GDM1 (cell line): ENCODE measurements at places on chromosomes 6 and 20.
A peak's percentile ranks its signal among the peaks of the same experiment; 100 is the strongest.

DNA sequence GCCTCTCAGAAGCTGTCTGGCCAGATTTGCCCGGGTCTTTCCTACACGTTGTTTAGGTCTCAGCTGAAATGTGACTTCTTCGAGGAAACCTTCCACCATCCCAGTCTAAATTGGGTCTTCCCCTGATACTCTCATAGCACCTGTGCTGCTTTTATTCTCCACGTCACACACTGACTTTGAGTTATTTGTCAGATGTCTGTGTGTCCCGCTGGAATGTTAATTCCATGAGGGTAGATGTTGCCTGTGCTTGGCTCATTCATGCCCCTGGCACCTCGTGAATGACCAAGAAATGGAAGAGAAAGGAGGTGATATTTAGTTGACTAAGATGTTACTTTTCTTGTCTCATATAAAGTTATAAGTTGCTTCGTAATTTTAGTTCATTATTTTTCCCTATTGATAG lies 197.8 kb downstream of the TMEM242 start:
- DNase-seq = no peak

DNA sequence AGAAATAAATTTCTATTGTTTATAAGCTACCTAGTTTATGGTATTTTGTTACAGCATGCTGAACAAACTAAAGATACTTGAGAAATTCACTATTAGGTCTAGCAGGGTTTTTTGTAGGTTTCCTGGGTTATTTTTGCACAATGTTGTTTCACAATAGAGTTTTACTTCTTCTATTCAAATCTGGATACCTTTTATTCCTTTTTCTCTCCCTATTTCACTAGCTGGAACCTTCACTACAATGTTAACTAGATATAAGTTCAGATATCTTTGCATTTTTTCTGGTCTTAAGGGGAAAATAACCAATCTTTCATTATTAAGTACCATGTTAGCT lies 237.7 kb upstream of the CITED2 start:
- DNase-seq = no peak

DNA sequence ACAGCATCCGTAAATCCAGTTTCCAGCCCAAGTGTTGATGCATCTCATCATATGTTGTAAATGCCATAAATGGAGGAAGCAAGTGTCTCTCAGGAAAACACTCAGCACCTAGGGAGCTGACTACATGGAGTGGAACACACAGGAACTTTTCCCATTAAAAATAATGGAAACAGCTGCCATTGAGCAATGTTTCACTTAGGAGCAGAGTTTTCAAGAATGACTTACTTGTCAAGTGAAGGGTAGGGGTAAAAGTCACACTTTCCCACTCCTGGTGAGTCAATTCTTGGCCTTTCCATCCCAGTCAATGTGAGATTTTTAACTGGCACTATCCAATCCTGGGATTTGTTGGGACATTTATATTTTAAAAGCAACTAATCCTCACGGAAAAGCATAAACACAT lies 119.4 kb upstream of the ASF1A start:
- DNase-seq = no peak

DNA sequence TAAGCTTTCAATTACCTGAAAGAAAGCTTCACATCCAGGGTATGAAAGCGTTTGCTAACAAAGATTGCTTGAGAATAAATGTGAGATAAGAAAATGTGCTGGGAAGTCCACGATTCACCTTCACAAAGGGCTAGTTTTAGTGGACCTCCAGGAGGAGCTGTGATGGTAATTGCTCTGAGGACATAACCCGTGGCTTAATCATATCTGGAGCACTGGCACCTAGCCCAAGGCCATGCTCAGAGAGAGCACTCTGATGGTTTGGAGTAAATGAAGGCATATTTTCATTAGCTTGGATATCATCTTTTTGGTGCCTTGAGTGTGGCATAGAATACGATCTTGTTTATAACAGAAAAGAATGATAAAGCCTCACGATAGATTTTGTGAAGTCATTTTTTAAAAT lies 46.9 kb upstream of the BACH2 start:
- no peak for DNase-seq

GRCh38 chr20:62766071-62766450 lies 30.2 kb upstream of the MRGBP start:
- no peak for DNase-seq

GRCh38 chr6:152380993-152381898 lies 255.9 kb downstream of the SYNE1 start:
- DNase-seq = no peak

DNA sequence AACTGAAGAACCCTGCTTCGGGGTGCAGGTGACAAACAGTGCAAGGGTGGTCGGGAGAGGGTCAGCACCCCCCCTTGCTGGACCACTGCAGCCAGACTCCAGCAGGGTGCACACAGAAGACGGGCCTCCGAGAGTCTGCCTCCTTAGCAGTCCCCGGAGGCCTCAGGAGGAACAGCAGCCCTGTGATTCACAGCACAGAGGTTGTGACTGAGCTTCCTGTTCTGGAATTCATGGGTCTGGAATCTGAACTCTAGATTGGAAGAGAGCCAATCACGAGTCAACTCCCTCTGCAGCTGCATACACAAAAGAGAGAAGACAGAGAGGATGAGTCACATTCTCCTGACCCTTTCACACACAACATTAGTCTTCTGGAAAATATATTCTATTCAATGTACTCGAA lies 249.0 kb upstream of the OPRM1 start:
- DNase-seq = no peak

- DNase-seq = no peak
Measured at GRCh38 chr6:39881851-39882530, 52.3 kb downstream of the MOCS1 start.

- no peak for DNase-seq
Measured at GRCh38 chr20:60407011-60407771, 449.0 kb downstream of the CDH26 start.

DNA sequence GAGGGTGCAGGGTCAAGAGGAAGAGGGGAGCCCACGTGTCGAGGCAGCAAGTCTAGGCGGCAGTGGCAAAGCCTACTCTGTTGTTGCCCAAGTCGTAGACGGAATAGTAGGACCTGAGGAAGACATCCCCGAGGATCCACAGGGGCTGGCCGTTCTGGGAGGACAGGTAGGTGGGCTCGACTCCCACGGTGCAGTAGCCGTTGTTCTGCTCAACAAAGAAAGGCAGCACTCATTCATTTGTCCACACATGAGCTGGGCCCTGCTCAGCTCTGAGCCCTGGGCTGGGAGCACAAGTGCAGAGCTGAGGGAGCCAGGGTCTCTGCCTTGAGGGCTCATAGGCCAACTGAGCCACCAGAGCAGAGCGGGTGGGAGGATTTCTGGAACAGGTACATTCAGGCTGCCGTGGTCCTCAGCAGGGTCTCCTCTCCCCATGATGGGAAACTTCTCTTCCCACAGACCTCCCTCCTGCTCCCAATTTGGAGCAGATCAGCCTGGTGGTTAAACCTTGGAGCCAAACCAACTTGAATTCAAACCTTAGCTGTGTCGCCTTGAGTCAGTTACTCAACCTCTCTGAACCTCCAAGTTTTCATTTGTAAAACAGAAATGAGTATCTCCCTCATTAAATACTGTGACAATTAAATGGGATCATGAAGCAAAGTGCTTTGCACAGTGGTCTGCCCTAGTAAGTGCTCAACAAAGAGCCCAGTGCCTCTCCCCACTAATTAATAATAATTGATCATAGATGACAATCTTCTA lies 1.6 kb upstream of the TFEB start:
- no peak for DNase-seq

DNA sequence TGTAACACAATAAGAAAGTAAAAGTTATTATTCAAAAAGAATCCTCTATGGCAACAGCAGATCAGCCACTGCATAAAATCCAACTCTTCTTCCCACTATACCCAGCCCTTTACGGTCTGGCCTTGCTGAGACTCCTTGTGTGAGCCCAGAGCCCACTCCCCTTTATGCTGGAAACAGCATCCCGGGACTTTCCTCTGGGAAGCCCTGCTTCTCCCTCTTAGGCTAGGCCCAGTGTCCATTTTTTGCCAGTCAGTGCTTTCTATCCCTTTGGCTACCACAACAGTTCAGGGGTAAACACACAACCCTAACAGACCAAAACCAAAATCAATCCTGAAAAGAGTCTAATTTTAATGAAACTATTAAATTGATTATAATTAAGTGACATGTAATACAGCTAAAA lies 20.6 kb downstream of the FKBP5 start:
- no peak for DNase-seq

GRCh38 chr6:834866-835265 lies 141.9 kb upstream of the EXOC2 start:
- DNase-seq = no peak

DNA sequence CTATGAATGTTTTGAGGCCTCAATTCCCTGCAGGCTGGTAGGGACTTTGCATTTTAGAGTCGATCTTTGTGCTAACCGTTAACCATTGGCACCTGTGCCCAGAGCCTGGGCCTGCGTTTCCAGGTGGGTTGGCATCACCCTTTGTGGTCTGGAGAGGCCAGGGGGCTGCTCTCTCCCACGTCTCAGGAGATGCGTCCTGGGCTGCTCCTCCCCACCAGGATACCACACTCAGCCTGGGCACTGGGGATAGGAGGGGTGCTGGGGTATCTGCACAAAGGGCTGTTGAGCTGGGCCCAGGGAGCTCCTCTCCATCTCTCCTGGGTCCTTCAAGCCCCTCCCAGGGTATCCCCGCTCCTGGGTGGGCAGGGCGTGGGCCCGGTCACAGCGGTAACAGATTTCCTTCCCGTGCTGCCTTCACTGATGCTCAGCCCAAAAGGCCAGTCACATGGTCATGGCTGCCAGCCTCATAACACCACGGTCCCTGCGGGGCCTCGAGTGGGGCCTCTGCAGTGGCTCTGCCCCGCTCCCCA lies 266.2 kb downstream of the TAF4 start:
- no peak for DNase-seq

- DNase-seq = no peak
Measured at GRCh38 chr20:18414140-18414539, 52.7 kb downstream of the DZANK1 start.

DNA sequence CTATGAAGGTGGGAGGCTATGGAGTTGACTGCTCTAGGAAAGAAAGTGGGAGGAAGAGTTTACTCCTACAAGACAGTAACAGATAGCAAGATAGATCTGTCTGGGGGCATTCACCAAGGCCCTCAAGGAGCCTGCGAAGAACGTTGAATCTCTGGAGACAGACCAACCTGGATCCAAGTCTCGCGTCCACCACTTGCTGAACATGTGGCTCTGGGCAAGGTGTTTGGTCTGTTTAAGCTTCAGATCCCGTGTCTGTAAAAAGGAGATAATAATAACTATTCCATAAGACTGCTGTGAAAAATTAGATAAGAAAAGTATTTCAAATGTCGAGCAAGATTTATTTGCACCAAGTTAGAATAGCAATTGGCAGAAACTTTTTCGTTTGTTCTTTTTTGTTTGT lies 8.1 kb upstream of the EEF1A1 start:
- no peak for DNase-seq

- DNase-seq = peak; percentile 9
Measured at GRCh38 chr6:149484733-149485700, at the start of gene ZC3H12D. ZC3H12D (minus strand) TSS chr6:149485014; CDS start chr6:149474543, 10,471 bp downstream.

DNA sequence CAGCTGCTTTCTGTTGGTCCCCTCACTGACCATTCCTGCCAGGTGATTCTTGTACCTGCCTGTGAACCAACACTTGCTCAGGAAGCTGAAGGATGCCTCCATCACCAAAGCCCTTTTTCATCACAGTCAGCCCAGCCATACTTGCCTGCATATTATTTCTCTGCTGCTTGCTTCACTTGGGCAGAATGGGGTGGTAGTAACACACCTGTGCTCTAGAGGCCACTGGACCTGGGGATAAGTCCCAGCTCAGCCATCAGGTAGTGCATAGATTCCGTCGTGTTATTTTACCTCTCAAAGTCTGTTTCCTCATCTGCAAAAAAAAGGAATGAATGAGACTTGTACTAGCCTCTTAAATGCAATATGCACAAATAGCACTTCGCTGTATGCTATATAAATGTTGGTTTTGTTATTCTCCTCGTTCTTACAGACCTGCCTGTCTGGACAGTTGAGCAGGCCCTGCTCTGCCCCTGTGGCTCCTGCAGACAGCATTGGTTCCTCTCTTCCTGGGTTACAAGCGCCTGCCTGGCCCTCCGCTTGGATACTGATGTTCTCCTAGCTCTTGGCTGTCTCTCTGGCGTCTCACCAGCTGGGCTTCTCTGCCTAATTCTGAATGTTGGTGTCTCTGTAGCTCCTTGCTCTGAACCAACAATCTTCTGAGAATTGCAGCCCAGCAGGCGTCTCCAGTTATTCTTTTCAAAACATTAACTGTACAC lies 151.8 kb downstream of the UNC5CL start:
- DNase-seq = no peak

DNA sequence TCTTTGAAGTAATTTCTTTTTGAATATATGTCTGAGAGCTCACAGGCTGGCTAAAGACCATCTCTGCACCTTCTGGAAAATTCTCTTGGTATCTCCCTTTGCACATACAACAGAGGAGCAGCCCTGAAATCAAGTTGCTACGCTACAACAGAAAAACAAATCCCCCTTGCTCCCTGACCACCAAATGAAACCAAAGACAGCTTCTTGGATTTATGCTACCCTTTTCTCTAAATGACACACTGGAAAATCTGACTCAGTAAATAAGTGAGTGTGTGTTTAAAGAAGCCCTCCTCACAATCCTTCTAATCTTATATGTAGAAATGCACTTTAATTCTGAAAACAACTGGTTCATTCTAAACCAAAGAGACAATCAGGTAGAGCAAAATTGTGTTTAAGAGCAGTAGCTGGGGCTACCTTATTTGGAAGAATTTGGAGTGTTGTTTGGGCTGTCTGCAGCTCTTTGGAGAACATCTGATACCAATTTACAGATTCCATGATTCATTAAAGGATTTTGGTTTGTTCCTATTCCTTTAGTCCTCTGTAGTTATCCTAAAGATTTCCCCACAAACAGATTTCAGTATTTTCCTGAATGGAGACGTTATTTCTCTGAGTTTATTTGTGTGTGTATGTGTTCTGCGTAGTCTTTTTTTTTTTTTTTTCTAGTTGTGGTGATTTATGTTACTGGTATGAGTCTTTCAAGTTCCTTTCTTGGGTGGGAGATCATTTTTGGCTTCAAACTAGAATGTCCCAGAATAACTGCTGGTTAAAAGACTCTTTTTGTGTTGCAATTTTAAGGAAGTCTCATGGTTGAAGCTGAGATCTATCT lies 36.4 kb upstream of the UTRN start:
- DNase-seq = no peak

GRCh38 chr6:135419162-135419561 lies 78.4 kb downstream of the AHI1 start:
- DNase-seq = no peak

GRCh38 chr20:39021748-39022147 lies 59.6 kb downstream of the DHX35 start:
- DNase-seq = no peak

- no peak for DNase-seq
Measured at GRCh38 chr6:26272171-26272637, 92.8 kb upstream of the BTN3A2 start.

GRCh38 chr20:4942331-4942730 lies 59.0 kb downstream of the SLC23A2 start:
- no peak for DNase-seq

DNA sequence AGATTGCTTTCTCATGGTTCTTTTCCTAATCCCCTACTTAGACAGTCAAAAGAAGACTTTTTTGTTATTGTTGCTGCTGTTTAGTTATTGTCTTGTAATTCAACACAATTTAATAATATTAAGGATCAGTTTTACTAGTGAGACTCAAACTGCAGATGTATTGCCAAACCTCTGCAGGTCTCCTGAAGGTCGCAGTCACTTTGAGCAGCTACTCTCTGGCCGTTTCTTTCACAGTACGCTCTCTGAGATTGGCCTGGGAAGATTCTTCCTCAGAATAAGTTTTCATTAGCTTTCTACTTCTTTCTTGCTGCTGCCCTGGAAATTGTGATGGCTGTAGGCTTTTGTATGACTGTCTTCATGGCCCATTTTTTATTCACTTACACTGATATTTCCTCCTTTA lies 930.8 kb downstream of the QKI start:
- no peak for DNase-seq

- DNase-seq = no peak
Measured at GRCh38 chr6:33707771-33708170, 3.7 kb downstream of the UQCC2 start.
